NCI-H2171 treated with DMSO at 0.1 percent for 48 hours (cell line): ENCODE measurements at places on chromosomes 3 and 15.

- DNase-seq, result no peak
These were observed 35.6 kb downstream of the WNT7A start for GRCh38 chr3:13844286-13844685.

GRCh38 chr3:36269274-36269673 lies 111.0 kb upstream of the STAC start:
- no peak for DNase-seq

DNA sequence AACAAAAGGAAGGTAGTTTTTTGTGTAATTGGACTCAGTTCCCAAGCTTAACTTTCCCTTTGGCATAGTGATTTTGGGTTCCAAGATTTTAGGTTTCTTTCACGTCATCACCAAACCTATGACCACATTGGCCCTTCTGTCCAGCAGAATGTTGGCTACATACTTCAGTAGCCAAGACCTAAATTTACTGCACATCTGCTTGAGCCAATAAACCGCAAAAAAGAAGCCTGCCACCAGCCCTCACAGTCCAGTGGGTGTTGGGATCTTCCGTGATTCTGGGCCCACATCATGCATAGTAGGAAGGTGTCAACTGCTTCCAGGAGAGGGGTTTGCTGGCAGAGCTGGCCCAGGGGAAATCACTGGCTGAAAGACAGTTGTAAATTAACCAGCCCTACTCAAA lies 57.6 kb upstream of the LIPC start:
- no peak for DNase-seq

DNA sequence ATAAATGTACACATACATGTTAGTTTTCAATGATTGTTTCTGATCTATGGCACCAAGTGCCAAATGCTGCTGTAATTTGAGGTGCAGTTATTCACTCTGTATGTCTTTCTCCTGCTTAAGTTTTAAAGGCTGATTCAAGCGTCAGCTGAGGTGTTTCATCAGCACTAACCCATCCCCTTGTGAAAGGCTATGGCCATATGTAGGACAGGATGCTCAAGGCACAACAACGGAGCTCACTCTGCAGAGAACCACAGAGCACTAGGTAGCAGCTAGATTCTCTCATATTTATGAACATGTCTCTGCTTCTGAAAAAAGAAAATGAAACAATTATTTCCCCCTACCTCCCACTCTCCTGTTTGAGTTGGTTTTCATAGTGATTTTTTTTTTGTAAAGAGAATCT lies 340.0 kb upstream of the TMCO5A start:
- DNase-seq, result no peak

GRCh38 chr15:78164010-78164409 lies 14.8 kb downstream of the IDH3A start:
- DNase-seq, result no peak

GRCh38 chr3:99947356-99947755 lies 129.7 kb downstream of the CMSS1 start:
- no peak for DNase-seq

GRCh38 chr3:27802425-27802824 lies 80.3 kb upstream of the EOMES start:
- DNase-seq, result no peak

GRCh38 chr3:43309372-43310305 lies 23.3 kb downstream of the SNRK start:
- DNase-seq, result no peak

GRCh38 chr3:186742618-186743380 lies 25.6 kb downstream of the KNG1 start:
- no peak for DNase-seq

DNA sequence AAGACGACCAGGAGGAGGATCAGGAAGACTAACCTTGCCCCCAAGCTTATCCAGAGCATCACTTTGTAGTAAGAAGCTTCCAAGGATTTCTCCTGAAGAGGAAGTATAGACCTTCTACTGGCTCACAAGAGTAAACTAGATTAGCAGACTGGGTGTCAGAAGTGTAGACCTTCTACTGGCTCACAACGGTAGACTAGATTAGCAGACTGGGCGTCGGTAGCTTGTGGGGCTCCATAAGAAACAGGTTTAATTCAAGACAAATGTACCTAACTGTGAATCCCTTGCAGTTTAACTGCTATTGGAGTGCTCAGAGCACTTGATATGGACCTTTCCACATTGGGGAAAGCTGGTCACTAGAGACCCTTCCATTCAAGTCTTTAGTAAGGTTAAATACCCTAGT lies 12.9 kb downstream of the FBXO40 start:
- no peak for DNase-seq

DNA sequence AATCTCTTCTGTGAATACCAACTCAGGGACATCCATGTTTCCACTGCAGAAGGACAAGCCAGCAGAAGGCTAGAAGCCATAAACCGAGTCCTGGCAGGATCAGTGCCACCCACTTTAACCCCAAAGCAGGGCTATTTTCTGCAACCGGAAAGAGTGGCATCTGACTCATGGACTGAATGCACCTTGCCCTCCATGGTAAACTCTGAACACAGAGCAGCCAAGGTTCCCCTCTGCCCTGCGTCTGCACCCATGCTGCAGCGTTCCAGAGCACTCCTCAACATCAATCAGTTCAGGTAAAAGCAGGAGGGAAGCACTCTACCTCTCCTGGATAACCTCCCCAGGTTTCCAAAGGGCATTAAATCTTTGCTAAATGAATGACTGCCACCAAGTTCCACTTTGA lies 801 bp upstream of the NGRN start:
- DNase-seq, result no peak
